Activated CD8-positive, alpha-beta T cell treated with anti-CD3 and anti-CD28 coated beads for 36 hours (primary cell): ENCODE measurements at places on chromosomes 1 and 21.
A peak's percentile ranks its signal among the peaks of the same experiment; 100 is the strongest.

GRCh38 chr1:208036918-208037766 lies 126.2 kb upstream of the CD34 start:
- DNase-seq = no peak

GRCh38 chr1:94669198-94669597 lies 127.6 kb upstream of the F3 start:
- DNase-seq = no peak

DNA sequence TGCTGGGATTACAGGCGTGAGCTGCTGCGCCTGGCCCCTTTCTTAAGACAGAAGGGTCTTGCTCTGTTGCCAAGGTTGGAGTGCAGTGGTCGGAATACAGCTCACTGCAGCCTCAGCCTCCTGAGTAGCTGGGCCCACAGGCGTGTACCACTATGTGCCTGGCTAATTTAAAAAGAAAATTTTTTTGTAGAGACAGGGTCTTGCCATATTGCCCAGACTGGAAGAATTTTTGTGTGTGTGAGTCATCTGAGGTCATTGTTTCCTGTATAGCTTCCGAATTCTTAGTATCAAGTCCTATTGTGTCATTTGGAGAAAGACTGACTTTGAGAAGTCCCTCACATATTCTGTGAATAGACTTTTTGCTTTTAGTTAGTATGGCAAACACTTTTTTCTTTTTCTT lies 4.7 kb downstream of the SZRD1 start:
- DNase-seq = peak; percentile 29

DNA sequence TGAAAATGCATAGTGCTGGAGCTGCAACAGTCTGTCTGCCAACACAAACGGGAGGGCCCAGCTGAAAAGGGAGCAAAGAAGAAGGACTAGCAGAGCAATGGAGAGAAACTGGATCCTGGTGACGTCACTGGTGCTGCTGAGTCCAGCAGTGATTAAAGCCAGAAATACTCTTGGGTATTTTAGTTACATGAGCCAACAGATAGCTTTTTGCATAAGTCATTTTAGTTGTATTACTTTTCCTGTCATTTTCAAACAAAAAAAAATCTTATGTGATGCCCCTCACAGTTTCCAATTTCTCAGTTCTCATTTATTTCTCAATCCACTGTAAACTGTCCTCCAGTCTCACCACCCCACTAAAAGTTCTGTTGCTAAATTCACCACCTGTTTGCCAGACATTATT lies 38.7 kb upstream of the NEK7 start:
- no peak for DNase-seq

GRCh38 chr1:115839029-115839678 lies 1.8 kb downstream of the NHLH2 start:
- DNase-seq = peak; percentile 7

DNA sequence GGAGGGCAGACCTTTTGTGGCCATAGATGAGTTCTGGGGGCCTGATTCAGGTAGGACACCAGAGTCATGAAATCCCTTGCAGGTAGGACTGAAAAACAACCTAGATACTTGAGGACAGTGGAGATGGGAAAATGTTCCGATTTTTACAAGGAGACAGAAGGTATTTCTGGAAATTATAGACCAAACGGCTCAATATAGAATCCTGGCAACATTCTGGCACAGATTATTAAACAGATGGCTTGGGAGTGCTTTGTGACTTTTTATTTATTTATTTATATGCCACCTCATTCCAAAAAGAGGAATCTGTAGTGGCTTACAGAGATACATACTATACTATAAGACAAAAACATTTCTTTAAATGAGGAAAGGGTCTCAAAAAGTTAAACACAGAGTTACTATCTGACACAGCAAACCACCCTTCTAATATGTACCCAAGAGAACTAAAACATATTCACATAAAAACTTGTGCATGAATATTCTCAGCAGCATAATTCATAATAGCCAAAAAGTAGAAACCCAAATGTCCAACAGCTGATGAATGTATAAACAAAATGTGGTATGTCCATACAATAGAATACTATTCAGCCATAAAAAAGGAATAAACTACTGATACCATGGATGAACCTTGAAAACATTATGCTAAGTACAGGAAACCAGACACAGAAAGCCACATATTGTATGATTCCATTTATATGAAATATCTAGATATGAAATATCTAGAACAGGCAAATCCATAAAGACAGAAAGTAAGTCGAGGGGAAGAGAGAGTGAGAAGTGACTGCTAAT lies 49.8 kb downstream of the CDK18 start:
- DNase-seq = no peak

- no peak for DNase-seq
These were observed 11.9 kb downstream of the KIF21B start for GRCh38 chr1:201011616-201012015.

DNA sequence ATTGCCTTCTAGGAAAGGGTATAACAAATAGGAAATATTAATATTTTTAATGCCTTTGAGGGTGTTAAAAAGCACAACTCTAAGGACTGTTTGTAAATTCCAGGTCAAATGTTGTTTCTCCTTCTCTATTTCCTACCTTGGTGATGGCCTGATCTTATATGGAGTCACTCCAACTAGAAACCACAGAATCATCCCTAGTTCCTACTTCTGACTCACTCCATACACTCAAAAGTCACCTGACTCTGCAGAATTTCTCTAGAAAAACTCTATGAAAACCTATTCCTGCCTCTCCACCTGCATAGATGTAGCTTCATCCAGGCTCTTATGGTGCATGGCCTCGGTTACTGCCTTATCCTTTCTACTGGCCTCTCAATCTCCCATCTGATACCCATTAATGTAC lies 14.5 kb downstream of the RGS4 start:
- no peak for DNase-seq

DNA sequence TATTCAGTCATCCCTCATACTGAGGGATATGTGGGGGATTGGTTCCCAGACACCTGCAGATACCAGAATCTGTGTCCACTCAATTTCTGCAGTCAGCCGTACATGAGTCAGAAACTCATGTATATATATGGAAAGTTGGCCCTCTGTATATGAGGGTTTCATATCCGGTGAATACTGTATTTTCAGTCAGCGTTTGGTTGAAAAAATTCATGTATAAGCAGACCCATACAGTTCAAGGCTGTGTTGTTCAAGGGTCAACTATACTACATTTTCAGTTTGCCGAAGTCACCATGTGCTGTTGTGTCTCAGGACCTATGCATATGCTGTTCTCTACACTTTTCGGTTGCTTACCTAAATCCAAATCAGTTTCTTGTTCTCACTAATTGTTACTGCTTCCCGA lies 10.5 kb downstream of the AXDND1 start:
- no peak for DNase-seq

DNA sequence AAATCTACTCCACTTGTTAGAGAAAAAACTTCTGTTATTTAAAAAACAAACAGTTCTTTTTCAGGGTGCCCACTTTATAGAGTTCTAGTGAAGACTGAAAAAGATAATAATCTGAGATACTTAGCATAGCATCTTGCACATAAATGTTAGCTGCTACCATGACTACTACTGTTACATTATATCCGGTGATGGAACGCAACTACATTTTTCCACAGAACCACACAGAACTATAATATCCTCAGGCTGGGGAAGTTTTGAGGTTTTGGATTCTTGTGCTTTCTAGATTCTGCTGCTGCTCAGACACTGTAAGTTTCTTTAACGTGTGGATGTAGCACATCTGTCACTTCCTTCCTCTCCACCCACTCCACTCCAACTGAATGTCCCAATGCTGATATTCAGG lies 110.3 kb downstream of the PTPN14 start:
- DNase-seq = no peak
